Stimulated activated CD4-positive, alpha-beta T cell treated with anti-CD3 and anti-CD28 coated beads, Interleukin-2, amount 100 ng/mL, for 24 hours (primary cell): ENCODE measurements at places on chromosomes 6 and 20.

- peak; percentile 65 for DNase-seq
Measured at GRCh38 chr6:39347906-39348585, 25.5 kb upstream of the KCNK16 start.

DNA sequence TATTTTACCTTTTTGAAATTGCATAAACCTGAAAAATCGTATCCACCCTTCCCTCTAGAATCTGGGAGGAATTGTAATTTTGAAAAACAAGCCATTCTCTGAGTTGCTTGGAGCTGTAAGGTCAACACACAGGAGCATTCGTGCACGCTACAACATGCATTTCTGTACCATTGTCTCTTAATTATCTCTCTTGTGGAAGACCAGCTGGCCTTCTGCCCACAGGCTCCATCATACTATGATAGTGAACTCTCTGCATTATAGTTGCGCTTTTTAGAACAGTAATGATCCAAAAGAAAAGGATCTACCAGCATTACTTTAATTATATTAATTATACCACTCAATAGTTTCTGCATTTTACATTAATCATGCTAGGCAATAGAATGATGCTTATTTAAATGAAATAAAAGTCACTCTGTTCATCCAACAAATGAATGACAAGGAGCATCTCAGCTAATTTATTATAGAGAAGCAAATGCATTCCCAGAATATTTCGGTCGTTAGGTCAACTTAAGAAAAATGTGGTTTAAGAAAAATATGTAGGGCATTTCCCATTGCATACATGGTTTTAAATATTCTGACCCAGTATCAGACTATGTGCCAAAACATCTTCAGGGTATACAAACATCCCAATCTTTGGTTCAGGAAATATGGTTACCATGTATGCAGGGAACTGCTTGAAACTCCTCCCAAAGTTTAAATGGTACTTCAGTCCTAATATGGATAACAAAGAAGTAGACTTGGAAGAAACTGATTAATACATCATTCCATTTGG, 263.5 kb downstream of the TFAP2A start:
- DNase-seq = no peak

GRCh38 chr6:113050010-113050858, 703.1 kb downstream of the RFPL4B start:
- DNase-seq = no peak

DNA sequence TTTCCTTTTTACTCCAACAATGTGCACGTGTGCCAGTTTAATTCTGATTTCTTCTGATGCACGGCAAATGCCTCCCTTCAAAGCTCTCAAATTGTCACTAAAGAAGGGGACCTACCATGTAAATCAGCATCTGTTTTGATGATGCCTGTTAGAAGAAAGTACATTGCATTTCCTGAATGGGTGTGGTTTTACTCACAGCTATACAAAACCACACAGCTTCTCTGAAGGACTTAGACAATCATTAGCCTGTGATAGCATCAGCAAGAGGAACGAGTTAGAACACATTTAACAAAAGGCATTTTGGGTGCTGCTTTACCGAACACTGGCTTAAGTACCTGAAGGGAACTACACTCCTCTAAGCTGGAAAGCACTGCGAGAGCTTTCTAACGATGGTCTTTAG, 109.4 kb downstream of the ATXN1 start:
- no peak for DNase-seq

- DNase-seq = no peak
Measured at GRCh38 chr20:11469795-11470435, 447.8 kb upstream of the BTBD3 start.

- DNase-seq = no peak
Measured at GRCh38 chr6:19866985-19867627, 29.9 kb downstream of the ID4 start.

DNA sequence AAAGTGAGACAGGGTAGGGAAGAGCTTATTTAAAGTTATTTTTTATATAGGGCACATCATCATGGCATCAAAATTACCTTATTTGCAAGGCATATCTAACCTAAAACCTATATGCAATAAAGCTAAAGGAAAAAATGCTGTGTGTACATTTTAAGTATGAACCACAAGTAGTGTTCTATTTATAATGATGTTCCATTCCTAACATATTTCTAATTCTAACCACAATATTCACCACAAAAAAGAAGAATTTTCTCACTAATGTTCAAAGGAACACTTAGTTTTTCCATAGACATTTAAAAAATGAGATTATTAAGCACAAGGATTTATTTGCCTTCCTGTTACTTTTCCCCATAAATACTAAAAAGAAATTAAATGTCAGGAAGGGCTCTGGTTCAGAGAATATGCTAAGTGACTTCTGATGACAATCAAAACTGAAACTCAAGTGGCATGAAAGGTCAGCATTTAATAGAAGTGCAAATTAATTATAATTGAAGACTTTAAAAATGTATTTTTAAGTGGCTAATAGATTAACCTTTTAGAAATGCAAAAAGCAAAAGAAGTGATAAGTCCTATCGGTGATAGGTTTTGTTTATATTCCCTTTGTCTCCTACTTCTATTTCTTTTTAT, 25.1 kb downstream of the GPR63 start:
- no peak for DNase-seq

DNA sequence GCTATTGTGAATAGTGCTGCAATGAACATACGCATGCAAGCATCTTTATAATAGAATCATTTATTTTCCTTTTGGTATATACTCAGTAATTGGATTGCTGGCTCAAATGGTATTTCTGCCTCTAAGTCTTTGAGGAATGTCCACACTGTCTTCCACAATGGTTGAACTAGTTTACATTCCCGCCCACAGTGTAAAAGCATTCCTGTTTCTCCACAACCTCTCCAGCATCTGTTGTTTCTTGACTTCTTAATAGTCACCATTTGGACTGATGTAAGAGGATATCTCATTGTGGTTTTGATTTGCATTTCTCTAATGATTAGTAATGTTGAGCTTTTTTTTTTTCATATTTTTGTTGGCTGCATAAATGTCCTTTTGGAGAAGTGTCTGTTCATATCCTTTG, 208.7 kb downstream of the PHF3 start:
- DNase-seq = no peak

GRCh38 chr20:2127238-2127637, 25.6 kb downstream of the STK35 start:
- no peak for DNase-seq

DNA sequence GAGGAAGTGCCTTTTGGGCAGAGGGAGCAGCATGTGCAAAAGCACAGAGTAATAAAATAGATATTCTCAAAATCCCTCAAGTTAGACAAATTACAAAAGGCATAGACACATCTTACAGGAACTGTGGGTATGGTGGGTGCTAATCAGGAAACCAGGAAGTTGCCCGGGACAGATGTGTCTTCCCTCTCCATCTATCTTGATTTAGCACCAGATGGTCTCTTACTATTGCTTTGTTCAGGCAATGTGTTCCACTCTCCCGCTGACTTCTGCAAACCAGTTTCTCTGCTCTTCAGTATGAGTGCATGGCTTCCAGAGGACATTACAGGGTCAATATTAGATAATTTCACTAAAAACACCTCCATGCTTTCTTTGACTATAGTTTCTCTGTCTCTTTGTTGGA, 13.2 kb downstream of the CITED2 start:
- DNase-seq = no peak

DNA sequence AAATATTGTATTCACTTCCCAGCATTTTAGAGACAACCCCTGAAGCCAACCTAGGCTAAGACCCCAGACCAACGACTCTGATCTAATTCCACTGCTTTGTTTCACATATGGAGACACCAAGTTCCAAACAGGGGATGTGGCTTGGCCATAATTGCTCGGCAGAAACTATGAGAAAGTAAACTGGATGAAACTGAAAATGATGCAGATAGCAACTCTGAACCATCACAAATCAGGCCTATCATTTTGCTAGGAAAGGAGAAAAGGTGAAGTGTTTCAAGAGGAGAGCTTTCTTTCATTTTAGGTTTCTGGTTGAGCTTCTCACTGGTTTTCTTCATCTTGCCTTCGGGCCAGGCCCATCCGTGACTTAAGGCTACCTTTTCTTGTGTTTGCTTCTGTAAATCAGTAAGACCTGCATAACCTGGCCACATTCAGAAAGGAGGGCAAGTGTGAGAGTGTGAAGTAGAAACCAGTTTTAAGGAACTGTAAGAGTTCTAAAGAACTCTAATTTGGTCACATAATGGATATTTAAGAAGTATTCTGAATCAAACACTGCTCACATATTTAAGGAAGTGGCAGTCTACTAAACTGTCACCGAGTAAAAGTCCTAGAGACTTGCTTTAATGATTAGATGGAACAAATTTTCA, 105.8 kb downstream of the BACH2 start:
- no peak for DNase-seq

DNA sequence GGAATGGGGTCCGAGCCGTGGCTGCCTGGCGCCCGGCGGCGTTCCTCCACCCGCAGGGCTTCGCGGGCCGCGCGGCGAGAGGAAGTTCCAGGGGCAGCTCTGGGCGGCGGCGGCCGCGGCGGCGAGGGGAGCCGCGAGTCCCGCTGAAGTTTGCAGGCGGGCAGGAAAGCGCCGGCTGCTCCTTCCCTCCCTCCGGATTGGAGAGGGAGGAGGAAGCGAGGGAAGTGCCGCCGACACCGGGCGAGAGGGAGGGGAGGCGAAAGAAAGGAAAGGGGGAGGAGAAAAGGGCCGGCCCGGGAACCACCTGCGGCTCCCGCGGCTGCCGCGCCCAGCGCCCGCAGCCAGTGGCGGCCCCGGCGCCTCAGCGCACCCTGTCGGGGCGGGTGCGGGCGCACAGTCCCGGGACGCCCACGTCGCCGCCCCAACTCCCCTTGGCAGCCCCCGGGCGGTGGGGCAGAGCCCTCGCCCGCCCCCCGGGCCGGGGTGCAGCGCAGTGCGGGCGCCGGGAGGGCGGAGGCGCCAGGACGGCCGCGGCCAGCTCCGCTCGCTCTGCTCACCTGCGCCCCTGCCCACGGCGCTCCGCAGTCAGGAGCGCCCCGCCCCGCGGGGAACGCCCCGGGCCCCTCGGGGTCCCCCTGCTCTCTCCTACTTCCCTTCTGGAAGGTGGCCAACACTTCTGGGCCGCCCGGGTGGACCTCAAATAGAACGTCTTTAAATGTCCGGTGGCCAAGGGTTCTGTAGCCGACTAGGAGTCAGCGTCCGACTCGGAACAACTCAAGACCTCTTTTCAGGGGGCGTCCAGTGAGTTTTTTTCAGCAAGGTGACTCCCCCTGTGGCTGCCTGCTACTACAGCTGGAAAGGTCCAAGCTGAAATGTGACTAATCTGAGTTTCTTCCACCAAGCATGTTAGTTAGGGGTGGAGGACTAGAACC, 80.3 kb upstream of the CCDC28A start:
- DNase-seq = peak; percentile 46

GRCh38 chr6:42359021-42359420, 92.7 kb downstream of the TRERF1 start:
- no peak for DNase-seq

- no peak for DNase-seq
Measured at GRCh38 chr6:160394654-160395035, 46.5 kb downstream of the SLC22A3 start.

GRCh38 chr20:3360752-3361151, 46.7 kb downstream of the DNAAF9 start:
- DNase-seq = no peak

- no peak for DNase-seq
Measured at GRCh38 chr20:23078351-23079015, 7.6 kb downstream of the CD93 start.

DNA sequence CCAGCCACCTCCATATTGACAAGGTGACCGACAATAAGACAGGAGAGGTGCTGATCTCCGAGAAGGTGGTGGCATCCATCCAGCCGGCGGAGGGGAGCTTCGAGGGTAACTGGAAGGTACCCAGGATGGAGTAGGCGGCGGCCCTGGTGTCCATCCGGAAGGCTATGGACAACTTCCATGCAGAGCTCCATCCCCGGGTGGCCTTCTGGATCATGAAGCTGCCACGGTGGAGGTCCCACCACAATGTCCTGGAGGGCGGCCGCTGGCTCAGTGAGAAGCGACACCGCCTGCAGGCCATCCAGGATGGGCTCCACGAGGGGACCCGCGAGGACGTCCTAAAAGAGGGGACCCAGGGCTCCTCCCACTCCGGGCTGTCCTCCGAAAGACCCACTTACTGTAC, 17.0 kb downstream of the DEFB115 start:
- no peak for DNase-seq

DNA sequence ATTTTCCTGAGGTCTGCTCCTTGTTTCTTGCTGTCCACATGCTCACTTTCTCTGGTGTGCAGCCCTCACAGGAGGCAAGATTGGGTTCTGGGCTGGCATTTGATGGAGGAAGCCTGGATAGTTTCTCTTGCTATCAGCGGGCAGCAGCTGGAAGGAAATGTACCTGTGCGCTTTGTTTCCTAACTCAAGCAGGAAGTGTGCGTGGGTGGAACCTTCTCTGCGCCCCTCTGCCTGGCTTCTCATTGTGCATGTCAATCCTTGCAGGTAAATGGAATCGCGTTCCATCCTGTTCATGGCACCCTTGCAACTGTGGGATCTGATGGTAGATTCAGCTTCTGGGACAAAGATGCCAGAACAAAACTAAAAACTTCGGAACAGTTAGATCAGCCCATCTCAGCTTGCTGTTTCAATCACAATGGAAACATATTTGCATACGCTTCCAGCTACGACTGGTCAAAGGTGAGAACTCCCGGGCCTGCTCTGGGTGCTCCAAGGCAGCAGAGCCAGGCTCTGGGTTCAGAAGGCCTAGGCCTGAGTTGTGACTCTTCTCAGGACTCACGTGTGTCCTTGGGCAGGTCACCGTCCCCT, 16.8 kb upstream of the RBM38 start:
- no peak for DNase-seq

DNA sequence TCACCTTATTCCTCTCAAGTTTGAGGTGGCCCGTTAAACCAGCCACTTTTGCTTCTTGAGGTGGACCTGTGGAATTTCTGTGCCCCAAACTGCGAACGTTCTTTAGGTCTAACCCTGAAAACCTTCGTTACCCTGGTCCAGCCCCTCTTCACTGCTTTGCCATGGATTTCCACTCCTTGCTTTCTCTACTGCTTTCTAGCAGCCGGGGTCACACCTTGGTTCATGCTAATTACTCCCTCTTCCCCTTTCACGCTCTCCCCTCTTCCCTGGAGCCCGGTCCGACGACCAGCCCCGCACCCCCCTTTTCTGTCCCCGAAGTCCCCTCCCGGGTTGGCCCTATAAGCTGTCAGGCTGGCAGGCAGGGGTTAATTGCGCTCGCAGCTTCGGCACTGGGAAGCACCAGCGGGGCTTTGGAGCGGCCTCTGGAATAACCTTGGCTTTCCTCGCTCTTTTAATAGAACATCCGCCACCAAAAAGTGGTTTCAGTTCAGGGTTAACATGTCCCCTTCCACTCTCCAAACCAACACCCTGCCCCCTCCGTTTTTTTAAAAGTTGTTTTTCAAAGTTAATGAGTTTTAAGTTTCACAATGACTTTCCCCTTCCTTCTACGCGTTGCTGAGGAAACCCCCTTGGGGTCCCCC, 1.4 kb upstream of the HIVEP1 start:
- peak; percentile 59 for DNase-seq

DNA sequence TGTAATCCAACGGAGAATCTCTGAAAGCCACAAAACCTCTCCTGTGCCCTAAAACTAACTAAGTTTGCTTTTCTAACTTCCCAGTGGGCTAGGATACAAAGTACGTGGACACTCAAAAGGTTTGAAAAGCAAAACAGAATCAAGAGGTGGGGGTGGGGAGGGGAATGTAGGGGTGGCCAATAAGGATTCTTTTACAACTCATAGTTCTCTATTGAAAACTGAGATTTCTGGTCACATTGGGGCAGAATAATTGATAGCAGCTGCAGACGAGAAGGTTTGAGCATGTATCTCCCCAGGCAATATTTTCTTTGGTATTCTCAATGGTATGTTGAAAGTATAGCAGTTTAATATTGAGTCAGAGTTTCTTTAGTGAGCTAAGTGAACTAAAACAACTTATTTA, 376.7 kb upstream of the CITED2 start:
- DNase-seq = no peak

- no peak for DNase-seq
Measured at GRCh38 chr6:9699888-9700287, 715.0 kb downstream of the TFAP2A start.
